ENCODE measurements at places on chromosomes 12 and 14.

DNA sequence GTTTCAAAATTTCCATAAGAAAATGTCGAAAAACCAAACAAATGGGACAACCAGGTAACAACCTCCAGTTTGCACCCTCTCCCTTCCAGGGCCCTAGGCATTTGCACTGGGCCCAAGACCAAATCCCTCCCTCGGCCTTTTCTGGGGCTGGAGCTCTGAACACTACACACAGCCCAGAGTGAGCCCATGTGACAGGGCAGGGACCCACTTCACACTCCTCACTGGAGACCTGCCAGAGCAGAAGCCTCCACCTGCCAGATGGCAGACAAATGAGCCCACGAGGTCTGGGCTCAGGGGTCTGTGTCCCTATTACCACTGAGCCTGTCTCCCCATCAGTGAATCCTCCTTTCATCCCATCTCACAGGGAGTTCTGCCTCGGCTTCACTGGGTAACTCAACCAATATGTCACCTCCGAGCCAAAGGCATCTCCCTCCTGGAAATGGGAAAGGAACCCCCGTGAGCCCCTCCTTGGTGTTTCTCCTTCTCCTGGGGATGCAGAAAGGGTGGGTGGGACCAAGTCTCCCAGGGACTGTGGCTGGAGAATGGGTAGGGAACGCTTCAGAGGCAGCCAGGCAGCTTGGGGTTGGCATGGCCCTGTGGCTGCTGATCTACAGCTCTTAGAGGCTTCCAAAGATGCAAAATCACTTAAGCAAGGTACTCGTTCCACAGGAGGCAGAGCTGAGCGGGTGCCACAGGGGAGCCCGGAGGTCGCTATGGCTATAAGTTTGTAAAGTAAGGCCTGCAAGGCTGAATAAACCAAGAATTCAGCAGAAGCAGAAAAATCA, 10.6 kb downstream of the VWF start:
- no peak for DNase-seq

GRCh38 chr14:90235179-90235976, 21.0 kb upstream of the PSMC1 start:
- peak; percentile 40 for DNase-seq

DNA sequence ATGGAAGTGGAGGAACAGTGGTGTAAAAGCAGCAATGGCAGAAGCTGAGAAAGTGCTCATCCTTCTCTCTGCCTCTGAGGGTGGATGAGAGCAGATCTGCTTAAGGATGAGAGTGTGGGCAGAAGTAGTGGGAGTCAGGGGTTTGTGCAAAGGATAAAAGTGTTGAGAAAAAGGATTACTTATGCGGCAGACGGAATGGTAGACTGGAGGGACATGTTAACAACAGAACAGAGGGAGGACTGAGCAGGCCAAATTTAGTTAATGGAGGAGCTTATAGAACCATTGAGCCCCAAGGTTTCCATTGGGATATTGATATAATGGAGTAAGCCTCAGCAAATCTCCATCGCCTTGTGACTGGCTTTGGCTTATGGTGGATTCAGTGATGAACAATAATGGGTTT, 25.5 kb downstream of the TRHDE start:
- no peak for DNase-seq

DNA sequence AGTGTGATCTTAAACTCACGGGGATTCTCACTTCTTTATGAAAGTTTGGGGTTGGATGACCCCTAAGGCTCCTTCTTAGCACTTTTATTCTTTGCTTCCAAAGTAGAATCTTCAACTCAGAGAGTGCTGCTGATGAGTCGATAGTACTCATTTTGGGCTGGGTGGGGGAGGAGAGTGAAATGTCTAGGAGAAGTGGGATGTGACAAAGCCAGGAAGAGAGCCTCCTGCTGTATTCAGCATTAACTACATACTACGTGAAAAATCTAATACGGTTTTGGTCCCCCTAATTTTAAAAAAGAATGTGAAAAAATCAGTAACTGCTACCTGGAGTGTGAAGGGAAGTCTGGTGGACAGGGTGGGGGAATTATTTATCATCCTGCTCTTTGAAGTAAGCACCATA, 148.3 kb downstream of the SAMD4A start:
- no peak for DNase-seq

DNA sequence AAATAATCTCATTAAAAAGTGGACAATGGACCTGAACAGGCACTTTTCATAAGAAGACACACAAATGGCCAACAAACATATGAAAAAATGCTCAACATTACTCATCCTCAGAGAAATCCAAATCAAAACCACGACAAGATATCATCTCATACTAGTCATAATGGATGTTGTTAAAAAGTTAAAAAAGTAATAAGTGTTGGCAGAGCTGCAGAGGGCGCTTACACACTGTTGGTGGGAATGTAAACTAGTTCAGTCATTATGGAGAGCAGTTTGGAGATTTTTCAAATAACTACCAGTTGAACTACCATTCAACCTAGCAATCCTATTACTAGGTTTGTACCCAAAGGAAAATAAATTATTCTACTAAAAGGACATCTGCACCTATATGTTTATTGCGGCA, 47.2 kb downstream of the FOXG1 start:
- DNase-seq, result no peak

- no peak for DNase-seq
Observed at GRCh38 chr14:99564256-99564925, 39.6 kb downstream of the CCDC85C start.

DNA sequence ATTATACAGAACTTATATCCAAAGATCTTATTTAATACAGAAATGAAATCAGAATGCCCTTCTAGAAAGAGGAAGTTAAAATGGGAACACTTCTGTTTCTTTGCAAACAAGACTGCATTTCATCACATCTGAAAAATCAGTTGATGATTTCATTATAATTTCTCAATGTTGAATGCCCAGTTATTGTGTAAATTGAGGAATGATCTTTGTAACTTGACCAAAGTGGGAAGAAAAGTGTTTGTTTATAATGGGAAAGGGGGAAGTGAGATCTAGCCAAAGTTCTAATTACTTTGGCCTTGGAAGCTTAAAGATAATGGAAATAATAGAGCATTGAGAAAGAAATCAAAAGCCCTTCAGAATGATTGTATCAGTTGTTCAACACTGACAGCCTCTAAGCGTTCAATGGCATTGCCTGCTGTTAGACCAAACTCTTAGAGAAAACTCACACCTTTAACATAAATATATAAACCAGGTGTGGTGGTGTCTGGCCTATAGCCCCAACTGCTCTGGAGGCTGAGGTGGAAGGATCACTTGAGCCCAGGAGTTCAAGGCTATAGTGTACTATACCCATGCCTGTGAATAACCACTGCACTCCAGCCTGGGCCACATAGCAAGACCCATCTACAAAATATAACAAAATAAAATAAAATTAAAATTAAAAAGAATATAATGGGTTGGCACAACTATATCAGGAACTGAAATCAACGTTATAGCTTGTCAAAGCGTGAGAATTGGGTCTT, 9.9 kb upstream of the LYZ start:
- no peak for DNase-seq

DNA sequence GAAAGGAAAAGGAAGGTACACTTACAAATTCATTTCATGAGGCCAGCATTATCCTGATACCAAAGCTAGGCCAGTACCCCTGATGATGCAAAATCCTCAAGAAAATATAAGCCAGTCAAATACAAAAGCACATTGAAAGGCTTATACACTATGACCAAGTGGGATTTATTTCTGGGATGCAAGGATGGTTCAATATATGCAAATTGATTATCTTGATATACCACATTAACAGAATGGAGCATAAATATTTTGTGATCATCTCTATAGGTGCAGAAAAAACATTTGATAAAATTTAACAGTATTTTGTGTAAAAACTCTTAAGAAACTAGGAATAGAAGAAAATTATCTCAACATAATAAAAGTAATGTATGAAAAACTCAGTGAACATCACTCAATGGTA, 97.0 kb upstream of the BCAT1 start:
- DNase-seq, result no peak

DNA sequence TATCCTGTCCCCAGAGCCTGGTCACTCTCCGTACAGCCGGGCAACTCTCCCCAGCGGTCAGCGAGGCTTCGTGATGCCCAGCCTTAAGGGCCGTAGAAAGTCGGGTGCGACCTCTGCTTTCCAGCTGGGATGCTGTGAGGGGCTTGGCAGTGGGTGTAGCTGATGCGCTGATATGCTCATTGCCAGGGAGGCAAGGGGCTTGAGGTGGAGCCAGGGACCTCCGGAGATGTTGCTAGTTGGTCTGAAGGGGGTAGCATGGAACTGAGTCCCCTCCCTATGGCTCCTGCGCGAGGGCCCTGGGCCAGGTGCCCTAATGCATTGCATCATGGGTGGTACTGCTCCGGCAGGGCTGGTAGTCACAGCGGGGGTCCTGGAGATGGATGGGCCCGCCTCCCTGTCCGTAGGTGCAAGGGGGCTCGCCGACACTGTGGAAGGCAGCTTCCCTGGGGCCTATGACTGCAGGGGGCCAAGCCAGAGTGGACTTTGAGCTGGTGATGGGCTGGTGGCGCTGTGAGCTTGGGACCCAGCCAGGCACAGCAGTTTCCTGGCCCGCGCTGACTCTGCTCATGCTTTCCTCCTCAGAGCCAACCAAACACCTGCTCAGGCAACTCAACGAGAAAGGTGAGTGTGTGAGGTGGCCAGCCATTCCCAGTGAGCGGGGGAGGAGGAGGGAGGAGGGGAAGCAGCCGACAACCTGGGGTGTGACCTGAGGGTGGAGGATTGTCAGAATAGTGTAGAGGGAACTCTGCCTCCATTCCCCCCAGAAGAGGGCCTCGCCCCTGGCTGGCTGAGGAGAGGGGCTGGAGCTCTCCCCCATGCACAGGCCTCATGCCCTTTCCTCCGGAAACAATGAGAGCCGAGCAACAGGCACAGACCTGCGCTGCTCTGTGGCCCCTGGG, 32.3 kb downstream of the PLEKHG3 start:
- DNase-seq, result no peak

DNA sequence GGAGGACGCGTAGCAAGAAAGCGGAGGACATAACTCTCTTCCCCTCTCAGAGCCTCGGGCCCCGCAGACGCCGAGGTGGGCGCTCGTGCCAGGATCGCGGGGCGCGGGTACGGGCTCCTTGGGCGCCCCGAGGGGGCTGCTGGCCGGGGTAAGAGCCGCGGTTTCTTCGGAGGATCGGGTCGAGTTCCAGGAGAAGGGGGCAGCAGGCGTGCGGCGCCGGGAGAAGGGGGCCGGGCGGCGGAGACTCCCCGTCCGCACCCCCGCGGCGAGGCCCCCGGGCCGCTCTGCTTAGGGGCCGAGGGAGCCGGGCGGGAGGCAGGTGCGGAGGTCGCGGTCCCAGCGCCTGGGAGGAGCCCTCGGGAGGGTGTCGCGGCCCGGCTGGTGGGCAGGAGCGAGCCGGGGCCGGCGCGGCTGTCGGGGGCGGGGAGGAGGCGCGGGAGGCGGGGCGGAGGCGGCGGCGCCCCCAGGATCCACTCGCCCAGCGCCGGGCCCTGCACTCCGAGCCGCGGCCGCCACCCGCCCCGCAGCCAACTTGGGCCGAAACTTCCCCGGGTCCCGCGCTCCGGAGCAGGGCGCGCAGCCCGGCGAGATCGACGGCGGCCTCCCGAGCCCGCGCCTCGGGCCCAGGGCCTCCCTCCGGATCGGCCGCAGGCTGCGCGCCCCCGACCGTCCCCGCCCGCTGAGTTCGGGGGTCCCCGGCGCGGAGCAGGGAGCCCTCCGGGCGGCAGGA, 64.4 kb downstream of the FBXL14 start:
- no peak for DNase-seq

DNA sequence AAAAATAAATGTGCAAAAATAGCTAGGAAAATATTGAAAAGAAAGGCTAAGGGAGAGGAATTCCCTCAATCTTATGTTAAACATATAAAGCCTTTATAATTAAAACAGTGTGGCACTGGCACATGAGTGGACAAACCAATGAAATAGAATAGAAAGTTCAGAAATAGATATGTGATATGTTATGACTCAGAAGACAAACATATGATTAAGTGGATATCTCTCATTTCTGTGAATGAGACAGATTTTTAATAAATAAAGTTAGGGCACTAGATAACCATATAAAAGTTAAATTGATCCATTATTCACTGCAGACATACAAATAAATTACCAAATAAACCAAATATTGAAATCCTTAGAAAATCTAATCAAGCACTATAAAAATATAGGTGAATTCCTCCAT, 73.0 kb downstream of the ALG10B start:
- no peak for DNase-seq

- no peak for DNase-seq
Observed at GRCh38 chr12:107983756-107984472, 145.2 kb upstream of the WSCD2 start.

DNA sequence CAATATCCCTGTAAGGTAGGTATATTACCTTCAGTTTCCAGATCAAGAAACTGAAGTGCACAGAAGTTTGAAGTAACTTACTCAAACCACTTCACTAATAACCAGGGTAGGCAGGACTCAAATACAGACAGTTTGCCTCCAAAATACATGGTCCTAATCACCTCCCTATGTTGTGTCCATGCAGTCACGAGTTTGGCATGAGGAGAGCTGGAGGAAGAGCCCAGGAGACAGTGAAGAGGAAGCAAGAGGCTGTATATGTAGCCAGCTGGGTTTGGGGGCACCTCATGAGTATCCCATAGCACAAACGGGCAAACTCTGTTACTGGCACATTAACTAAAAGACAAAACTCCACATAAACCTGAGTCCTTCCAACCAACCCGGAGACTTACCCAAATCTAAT, 79.2 kb downstream of the DUSP16 start:
- no peak for DNase-seq

Measured in activated effector memory CD4-positive, alpha-beta T cell treated with Interleukin-2 at 50 U/mL for 16 hours (primary cell).